ENCODE measurements at places on chromosomes 12 and 14. TPM values are rescaled to one million over a fixed set of nuclear protein-coding genes. Genes with fewer than 3 reads are reported as not detected.

The GPR84 gene
- 0.16 TPM for total RNA-seq

The NELL2 gene
- 60.2 TPM for total RNA-seq

The TTC7B gene
- 5.8 TPM for total RNA-seq

The COL2A1 gene
- total RNA-seq, result not detected

The MFAP5 gene
- total RNA-seq, result not detected

The AMN gene
- total RNA-seq, result 0.66 TPM

The RNASE7 gene
- total RNA-seq, result not detected

The RASSF8 gene
- total RNA-seq, result 0.31 TPM

The LMO3 gene
- not detected for total RNA-seq

The MUCL1 gene
- not detected for total RNA-seq

The TOMM20L gene
- total RNA-seq, result not detected

The TSPAN8 gene
- total RNA-seq, result not detected

The FRMD6 gene
- 2.3 TPM for total RNA-seq

The TAS2R46 gene
- 0.55 TPM for total RNA-seq

The INSM2 gene
- 0.07 TPM for total RNA-seq

The RNASE1 gene
- 3.5 TPM for total RNA-seq

The DLGAP5 gene
- 36.0 TPM for total RNA-seq

The SLCO1A2 gene
- total RNA-seq, result not detected

Measured in CD8-positive, alpha-beta memory T cell (primary cell).